Omental fat pad (tissue), 4 donors: ENCODE measurements at places on chromosomes 3 and 15.

GRCh38 chr3:143314251-143315093 is 194.9 kb downstream of the CHST2 start:
- DNase-seq: no peak

GRCh38 chr15:85580879-85581278 is 200.5 kb downstream of the AKAP13 start:
- no peak for DNase-seq

GRCh38 chr15:76998663-76999285 is 3.8 kb downstream of the PSTPIP1 start:
- peak; percentile 6 for DNase-seq

- DNase-seq: no peak
Observed at GRCh38 chr3:112334691-112335433, 1.9 kb downstream of the CD200 start.

DNA sequence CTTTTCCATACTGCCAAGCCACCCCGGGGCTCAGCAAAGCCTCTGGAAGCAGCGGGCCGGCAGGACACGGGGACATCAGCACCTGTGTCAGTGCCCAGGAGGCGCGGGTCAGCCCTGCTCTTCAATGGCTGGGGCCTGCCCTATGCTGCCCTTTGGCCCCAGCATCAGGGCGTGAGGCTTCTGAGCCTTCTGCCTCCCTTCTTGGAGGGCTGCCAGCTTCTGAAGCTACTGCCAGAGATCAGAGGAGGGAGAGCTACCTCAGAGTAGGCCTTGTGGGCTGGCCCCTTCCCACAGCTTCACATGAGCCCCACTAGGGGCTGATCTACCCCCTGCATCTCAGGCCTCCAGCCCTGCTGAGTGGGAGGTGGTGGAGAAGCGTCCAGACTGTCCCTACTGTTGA is 13.0 kb upstream of the TMEM115 start:
- DNase-seq: no peak

DNA sequence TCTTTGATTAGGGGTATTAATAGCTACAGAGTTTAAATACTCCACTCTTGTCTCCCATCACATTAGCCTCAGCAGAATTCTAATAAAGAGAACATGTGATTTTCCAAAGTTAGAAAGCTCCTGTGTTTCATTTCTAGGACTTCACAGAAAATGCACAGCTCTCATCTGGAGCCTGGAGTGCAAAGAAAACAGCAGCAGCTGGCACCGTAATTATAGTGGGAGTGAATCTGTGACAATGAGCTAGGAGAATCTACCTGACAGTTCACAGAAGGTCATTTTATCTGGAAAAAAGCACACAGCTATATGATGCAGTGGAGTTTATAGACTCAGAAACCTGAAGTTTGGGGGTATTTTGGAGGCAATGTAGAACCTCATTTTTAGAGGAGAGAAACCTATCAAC is 5.4 kb upstream of the TRIM59 start:
- no peak for DNase-seq

GRCh38 chr3:123789760-123790159 is 94.4 kb downstream of the MYLK start:
- DNase-seq: no peak

DNA sequence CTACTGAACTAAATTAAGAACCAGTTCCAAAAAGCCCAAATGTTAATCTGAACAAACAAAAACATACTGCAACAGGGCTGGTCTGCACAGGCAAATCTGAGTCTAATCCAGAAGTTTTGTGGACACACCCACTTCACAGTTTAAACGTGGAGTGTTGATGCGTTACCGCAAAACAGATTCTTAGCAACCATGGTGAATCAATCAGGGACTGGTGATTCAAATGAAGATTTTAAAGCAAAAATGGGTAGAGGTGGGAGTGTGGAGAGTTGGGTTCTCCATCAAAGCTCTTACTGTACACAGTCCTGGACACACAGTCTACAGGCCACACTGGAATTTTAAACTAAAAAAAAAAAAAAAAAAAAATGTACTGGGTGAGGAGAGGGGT is 5.2 kb downstream of the ANXA2 start:
- no peak for DNase-seq

DNA sequence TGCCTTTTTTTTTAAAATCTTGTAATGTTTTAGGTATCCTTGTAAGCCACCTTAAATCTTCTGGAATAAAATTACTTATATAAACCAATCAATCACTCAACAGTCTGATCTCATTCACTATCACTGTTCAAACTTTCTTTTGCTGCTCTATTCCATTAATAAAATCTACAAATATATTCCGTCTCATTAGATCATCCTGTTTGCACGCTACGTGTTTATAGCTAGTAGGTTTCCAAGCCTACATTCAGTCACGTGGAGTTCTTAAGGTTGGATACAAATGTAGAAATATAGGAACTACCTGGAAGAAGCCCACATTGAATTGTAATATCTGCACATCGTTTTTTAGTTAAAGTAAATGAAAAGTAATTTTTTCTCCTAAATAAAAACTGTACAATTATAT is 274.8 kb upstream of the CNTN4 start:
- DNase-seq: no peak

DNA sequence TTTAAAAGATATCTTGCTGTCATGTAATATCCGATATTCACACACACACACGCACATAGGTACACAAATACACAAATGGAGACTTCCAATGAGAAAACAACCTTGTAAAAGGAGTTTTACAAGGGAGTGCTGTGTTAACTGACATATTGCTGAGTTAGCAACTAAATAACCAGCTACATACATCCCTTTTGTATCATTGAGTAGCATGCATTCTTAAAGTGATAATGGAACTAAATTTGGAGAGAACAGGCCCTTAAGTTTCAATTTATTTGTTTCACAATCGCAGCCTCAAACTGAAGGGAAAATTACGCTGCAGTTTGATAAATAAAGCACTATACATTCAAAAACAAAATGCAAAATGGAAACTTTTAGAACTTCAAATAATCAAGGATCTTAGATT is 1046.0 kb upstream of the NR2F2 start:
- no peak for DNase-seq

DNA sequence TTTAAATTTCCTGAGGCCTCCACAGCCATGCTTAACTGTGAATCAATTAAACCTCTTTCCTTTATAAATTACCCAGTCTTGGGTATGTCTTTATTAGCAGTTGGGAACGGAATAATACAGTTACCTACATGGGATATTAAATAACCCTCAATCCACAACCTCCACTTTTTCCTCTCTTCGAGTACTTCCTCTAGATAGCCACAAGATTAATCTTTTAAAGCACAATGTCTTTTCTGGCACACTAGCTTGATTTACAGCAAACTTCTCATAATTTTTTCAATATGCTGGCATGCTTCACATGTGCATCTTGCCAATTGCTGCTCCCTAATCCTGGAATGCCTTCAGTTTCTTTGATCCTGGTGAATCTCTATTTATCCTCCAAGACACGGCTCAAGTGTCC is 92.2 kb downstream of the P2RY1 start:
- DNase-seq: no peak

- DNase-seq: no peak
Observed at GRCh38 chr15:84591815-84592214, 9.0 kb upstream of the ZSCAN2 start.

GRCh38 chr15:71792521-71792920 is 17.8 kb upstream of the NR2E3 start:
- no peak for DNase-seq

- DNase-seq: no peak
Observed at GRCh38 chr3:113574213-113574612, 41.9 kb downstream of the SIDT1 start.

DNA sequence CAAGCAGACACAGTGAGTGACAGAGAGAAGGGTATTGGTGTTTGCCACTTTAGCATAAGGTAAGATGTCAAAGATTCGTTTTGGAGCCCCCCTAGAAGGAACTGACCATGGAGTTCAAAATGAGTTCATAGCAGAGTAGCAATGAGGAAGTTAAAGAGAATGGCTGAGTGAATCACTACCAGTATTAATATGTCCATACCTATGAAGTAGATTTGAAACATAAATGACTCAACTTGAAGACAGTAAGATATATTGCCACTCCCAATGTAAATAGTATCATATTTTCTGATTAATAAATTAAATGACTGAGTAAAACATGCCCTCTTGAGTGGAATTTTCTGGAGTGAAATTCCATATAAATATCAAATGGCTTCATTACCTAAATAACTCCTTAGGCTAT is 675.1 kb downstream of the NLGN1 start:
- no peak for DNase-seq

GRCh38 chr3:20984594-20985205 is 766.3 kb downstream of the ZNF385D start:
- DNase-seq: no peak

DNA sequence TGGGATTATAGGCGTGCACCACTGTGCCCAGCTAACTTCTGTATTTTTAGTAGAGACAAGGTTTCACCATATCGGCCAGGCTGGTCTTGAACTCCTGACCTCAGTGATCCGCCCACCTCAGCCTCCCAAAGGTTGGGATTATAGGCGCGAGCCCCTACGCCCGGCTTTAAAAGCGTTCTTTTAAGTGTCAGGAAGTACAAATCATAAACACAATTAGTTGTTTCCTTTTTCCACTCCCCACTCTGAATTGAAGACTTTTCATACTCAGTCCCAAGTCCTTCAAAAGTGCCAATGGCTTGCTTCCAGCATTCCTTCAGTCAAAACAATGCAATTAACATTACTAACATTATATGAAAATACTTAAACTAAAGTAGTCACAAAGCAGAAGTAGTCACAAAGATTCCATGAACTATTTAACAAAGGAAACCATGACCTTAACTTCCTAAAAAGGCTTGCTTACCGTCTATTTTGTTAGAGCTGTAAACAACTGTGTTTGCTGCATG is 8.1 kb downstream of the WDR82 start:
- no peak for DNase-seq

DNA sequence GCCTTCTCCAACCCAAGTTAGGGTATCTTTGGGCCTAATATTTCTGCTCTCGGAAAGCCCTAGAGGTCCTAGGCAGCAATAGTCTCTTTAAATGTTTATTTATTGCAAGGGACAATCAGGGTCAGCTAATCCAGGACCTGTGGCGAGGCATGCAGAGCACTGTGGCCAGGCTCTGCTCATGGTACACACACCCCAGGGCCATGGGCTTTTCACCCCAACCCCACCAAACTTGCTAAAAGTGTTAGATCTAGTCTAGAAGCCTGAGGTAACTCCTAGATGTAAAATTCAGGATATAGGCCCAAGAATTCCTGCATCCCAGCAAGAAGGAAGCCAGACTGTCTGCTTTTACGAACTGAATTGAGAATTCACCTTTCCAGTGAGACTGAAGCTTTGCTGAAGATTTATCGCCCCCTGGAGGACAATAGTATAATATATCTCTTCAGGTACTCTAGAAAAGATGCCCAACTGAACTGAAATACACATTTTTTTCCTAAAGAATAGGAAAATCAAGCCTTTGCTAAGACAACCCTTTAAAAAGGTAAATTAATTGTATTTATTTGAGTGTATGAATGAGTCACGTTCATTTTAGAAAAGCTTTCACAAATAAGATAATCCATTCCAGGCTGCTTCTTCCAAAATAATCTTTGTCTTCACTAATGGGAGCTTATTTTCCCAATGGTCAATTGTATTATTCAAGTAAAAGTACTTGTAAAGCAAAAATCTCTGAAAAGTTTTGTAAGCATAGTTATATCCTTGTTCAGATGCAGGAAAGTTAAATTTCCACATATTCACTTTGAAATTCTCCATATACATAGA is 89.8 kb downstream of the LRRC3B start:
- DNase-seq: no peak

GRCh38 chr3:130543322-130543721 is 26.3 kb downstream of the COL6A6 start:
- no peak for DNase-seq

- DNase-seq: no peak
Observed at GRCh38 chr15:67227431-67227830, 27.0 kb downstream of the AAGAB start.

DNA sequence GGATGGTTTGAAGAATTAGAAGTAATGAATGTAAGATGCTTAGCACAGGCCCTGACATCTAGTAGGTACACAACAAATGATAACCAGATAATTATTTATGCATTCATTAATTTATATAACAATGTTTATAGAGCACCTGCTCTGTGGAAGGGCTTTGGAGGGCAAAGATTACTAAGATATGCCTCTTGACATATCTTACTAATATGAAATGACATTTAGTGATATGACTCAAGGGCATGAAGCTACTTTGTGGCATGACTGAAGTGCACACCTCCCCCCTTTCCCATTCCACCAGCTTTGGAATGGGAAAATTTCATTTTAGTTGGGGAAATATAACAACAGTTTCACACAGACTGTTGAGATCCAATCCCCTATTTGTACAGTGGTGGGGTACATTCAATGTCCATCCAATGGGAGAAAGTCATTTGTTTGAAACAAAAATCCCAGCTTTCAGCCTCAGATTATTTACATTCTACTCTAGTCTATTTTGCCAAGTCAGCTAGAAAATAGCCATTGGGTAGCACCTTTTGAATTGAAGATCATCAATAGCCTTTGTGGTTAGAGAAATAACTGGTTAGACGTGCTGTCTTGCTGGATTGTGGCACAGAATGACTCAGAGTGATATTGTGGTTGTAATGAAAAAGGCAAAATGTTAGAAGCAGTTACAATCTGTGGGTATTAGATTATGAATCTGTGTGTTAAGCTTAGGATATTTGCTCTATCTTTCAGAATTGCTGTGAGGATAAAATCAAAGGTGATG is 72.9 kb downstream of the MOBP start:
- no peak for DNase-seq

GRCh38 chr3:9861201-9861600 is 17.4 kb upstream of the RPUSD3 start:
- DNase-seq: no peak

GRCh38 chr15:56965231-56966013 is 47.0 kb downstream of the TCF12 start:
- DNase-seq: no peak
